Stimulated activated CD8-positive, alpha-beta memory T cell treated with anti-CD3 and anti-CD28 coated beads, Interleukin-2, amount 100 ng/mL, for 48 hours (primary cell): ENCODE measurements at places on chromosomes 7 and 10.

GRCh38 chr7:3437467-3437866 lies 136.4 kb downstream of the SDK1 start:
- no peak for DNase-seq

DNA sequence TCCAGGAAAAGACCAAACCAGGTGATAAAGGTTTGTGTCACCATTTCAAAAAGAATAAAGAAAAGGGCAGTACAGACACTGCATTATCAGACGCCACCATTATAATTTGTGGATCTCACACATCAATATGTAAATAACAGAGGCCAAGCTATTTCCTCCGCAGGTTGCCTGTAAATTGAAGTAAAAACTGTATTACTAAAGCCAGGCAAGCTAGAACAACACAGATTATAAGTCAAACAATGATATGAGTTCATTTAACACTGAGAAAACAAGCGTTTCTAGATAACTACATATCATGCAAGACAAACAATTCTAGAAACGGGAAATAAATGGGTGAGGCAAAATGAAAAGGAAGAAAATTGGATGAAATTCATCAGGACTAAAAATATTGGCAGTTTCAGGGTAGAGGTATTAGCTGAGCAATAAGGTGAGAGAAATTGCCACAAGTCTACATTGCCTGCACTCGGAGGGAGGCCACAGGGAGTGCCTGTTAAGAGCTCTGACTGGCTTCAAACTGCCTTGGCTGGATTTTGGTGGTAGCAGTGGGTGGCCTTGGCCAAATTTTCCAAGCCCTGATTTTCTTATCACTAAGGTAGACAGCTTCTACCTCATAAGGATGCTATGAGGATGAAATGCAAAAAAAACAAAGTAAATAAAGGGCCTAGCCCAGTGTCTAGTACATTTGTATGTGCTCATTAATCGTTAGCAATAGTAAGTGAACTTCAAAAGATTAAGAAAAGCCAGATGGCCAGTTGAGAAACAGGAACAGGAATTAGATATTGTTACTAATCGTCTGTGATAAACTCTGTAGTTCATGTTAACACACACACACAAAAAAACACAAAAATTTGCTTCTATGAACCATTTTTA lies 240.0 kb upstream of the NFE2L3 start:
- DNase-seq, result no peak

- no peak for DNase-seq
These were observed 114.6 kb upstream of the BMPER start for GRCh38 chr7:33790746-33791145.

DNA sequence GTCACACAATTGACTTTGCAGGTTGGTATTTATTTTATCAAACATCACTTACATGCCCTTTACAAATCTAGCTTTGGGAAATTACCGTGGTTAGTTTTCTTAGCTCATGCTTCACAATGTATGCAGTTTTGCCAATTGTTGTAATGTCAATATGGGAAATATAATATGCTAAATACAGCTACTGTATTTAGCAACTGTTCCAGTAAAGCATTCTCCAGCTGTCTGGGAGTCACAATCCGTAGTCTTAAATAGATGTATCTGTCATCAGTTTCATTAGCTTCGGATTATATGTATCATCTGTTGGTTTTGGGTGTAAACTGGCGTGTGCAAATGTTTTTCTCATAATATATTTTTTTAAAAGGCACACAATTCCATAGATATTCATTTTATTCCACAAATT lies 19.4 kb upstream of the AHR start:
- DNase-seq, result no peak

DNA sequence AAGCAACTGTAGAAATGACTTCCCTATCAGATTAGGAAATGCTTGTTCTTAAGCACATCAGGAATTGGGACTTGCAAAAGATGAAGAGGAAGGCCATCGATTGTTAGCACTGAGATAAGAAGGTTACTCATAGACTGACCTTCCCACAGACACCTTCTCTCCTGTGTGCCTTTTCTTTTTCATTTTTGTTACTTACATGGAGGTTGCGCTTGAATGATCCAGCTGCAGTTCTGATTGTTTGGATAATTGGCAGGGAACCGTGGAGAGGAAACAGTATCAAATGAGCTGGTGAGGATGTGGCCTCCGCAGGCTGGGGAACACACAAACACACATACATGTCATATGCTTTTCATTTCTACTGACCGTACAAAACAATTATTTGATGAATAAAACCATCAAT lies 134.9 kb upstream of the RSU1 start:
- no peak for DNase-seq

DNA sequence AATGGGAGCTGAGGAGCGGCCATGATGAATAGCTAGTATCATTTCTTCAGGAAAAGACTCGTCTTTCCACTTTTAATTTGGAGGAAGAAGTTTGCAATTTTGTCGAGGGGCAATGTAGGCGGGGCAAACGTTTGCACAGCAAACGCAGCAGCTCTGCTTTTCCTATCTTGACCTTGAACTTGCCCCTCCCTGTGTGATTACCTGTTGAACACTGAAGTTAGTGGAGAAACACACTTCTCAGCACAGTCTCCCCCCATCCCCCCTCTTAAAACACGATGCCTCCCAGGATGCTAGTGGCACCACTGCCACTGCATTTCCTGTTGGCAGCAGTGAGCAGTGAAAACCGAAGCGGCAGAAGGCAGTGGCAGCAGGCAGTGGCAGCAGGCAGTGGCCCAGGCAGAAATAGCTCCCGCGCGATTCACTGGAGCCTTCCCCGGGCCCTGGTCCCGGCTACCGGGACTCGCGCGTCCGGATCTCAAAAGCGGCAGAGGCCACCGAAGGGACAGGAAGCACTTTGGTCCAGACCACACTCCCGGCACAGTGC lies at the start of gene EPDR1:
Gene EPDR1, plus strand, starts transcription at position 336 of the 544 bp plus-strand sequence. CDS start 300 bp downstream, outside the sequence.
- DNase-seq, result no peak

GRCh38 chr10:3090914-3091787 lies 23.8 kb downstream of the PFKP start:
- DNase-seq, result no peak

DNA sequence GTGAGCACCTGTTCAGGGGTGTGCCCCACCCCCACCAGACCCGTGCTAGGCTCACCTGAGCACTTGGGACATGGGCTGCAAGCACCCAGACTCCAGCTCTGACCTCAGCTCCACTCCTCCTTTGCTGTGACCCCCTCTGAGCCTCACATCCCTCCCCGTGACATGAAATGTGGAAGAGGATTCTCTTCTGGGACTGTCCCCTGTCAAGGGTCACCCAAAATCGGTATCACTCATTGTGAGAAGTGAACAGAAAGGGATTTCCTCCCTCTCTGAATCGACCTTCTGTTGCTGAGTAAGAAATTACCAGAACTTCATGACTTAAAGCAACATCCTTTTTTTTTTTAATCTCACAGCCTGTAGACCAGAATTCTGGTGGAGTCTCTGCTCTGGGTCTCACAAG lies 6.2 kb upstream of the CHST15 start:
- DNase-seq, result no peak

DNA sequence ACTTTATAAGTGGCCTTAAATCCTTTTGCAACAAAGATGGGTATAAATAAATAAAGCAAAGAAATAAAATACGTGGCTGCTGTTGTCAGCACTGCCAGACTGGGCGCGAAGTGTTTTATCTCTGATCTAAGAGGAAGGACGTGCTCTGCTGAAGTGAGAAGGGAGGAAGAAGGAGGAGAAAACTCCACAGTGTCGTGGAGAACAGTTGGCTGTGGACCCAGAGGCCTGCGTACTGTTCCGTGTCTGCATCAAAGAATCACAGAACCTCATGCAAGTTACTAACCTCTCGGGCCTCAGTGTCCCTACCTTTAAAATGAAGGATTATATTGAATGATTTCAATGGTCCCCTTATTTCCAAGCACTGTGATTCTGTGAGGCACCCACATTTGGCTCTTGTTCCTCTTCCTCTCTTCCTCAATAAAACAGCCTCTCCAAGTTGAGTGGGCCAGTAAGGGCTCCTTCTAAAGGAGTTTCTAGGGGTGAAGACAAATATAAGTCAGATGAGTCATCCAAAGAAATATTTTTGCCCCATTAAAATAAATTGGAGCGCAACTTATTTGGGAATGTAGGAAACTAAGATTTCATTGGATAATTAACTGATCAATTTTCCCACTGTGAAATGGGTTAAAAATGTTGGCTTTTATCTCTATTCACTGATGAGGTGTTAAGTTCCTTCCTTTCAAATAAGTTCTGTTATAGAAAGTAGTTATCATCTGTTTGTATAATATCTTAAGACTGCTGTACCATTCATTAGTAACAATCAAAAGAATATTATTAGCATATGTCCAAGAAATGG lies 126.9 kb upstream of the EFCAB10 start:
- no peak for DNase-seq

GRCh38 chr7:69052447-69052846 lies 545.8 kb upstream of the AUTS2 start:
- DNase-seq, result no peak

DNA sequence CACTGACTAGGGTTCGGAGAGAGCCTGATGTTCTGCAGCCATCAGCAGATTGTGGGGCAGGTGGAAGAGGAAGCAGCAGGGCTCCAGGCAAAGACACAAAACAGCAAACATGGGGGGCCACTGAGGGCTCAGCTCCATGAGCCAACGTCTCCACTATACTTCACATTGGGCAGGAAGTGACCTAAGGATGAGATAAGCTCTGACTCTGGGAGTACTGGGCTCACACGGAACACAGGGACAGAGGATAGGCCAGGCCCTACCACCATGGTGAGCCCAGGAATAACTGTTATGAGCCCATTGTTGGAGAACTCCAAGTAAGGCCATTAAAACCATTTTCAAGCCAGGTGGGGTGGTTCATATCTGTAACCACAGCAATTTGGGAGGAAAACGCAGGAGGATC lies 14.9 kb upstream of the MRPS24 start:
- no peak for DNase-seq

DNA sequence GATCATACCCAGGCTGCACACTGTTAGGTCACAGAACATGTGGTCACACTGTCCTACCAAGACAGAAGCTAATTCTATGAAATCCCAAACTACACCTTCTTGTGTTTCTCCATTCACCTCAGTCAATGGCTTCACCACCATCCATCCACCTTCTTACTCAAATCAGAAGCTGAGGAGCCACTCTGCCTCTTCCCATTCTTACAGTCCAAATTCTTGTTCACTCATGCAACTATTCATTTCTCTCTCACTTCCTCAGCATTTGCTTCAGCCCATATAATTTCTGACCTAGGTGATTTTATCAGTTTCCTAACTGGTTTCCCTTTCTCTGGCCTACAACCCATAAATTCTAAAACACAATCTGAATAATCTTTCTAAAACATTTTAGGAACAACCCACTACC lies 229.2 kb downstream of the LRRN3 start:
- no peak for DNase-seq

- DNase-seq, result no peak
These were observed 27.0 kb downstream of the CFAP46 start for GRCh38 chr10:132915411-132915810.

DNA sequence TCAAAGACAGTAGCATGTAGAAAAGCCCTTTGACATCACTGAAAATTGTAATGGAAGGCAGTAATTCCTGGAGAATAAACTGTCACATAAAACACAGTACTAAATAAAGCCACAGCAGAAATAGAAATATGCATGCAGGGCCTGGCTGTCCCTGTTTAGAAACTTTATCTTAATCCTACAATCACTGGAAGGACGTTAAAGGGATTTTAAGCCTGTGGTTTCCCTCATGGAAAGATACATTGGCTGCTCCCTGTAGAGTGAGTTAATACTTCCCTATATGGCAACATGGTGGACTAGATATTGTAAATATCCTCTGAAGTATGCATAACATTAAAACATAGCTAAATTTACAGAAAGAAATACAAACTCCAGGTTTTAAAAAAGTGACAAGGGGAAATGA lies 1334.9 kb upstream of the CELF2 start:
- DNase-seq, result no peak

GRCh38 chr10:43252783-43253341 lies 14.0 kb downstream of the RASGEF1A start:
- no peak for DNase-seq

DNA sequence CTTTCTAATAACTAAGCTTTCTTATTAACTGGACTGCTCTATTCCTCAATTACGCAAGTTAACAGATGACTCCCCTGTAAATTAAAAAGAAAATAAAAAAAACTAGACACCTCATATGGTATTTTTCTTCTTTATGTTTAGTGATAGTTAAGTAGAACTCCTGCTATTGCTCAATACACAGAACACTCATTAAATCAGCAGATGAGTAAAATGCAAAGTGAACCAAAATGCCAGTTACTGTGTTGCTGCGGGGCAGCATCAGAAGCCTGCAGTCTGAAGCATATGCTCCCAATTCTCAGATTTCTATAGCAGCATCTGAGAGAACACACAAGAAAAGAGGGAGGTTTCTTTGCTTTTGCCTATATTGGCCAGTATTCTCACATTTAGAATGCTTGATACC lies 28.4 kb downstream of the CDK6 start:
- DNase-seq, result no peak

GRCh38 chr7:13578294-13578693 lies 411.2 kb downstream of the ETV1 start:
- DNase-seq, result no peak

DNA sequence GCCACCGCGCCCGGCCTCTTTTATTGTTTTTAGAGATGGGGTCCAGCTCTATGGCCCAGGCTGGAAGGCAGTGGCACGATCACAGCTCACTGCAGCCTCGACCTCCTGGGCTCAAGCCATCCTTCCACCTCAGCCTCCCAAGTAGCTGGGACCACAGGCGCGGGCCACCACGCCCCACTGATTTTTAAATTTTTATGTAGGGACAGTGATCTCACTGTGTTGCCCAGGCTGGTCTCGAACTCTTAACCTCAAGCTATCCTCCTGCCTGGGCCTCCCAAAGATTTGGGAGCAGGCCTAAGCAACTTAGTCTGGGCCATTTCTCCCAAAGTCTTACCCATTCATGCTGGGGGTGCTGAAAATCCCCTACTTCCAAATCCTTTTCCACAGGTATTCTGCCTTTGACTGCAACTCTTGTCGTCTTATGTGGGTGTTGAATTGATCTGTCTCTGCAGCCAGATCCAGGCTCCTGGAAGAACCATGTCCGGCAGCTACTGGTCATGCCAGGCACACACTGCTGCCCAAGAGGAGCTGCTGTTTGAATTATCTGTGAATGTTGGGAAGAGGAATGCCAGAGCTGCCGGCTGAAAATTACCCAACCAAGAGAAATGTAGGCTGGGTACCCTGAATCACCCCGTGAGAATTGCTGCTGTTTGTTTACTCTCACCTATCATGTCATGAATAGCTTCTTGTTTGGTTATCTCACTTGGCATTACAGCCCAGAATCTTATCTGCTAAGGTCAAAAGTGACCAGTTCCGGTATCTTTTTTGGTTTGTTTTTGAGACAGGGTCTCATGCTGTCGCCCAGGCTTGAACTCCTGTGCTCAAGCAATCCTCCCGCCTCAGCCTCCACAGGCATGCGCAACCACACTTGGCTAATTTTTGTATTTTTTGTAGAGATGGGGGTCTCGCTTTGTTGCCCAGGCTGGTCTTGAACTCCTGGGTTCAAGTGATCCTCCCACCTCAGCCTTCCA lies 1.1 kb downstream of the ZDHHC4 start:
- DNase-seq, result no peak

DNA sequence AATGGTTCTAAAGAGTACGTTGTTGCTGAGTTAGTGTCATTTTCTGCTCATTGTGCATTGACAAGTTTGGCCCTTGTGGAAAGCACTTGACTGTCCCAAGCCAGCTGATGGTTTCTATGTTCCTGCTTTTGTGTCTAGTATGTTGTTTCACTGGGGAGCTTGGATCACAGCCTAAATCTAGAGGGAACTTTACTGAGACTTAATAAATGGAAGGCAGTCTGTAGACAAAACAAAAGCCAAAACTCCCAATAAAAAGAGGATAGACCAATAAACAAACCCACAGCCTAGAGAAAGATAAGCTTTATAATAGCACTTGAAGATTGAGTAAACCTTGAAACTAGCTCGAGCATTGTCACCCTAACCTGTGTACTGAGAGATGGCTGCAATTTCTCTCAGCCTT lies 196.8 kb downstream of the ADRA2A start:
- DNase-seq, result no peak

- DNase-seq, result no peak
These were observed 32.9 kb upstream of the CRYGN start for GRCh38 chr7:151472644-151473380.
